ENCODE measurements at places on chromosomes 1 and 21.

DNA sequence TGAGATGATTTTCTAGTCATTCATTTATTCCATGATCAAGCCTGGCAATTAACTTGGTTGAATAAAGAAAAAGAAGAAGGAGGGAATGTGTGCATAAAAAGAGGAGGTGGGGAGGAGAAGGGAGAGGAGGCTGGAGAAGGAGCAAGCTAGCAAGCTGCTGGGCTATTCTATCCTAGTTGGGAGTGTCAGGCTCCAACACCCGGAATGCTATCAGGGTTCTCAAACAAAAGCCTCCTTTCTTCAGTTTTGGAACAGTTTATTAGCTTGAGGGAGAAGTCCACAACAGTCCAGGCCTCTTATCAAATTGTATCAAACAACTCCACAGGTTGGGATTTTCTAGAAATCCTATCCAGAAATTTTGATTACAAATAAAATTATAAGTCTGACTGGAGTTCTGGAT, 80.0 kb downstream of the BCAR3 start:
- DNase-seq, result no peak

- DNase-seq, result no peak
These were observed 13.8 kb downstream of the SLC35E2B start for GRCh38 chr1:1678581-1679380.

- DNase-seq, result no peak
These were observed 407.3 kb downstream of the MATN1 start for GRCh38 chr1:30316056-30316455.

DNA sequence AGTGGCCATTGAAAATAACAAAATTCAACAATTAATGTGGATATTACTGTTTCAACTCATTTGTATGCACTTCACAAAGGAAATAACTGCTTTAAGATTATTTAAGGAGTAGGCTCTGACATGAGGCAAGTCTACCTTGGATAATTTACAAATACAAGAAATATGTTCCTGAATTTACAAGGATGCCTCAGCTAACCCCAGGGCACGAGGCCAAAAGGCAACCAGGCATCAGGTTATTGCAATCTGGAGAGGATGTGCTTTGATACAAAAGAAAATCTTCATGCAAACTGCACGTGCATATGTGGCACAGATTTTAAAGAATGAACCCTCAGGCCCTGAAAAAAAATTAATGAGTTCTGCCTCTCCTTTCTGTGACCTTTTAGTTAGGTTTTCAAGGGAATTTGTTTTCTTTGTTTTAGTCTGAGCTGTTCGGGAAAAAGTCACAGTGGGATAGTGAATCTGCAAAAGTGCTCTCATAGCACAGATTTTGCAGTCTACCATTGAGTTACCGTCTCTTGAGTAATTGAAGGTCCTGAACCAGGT, 1304.2 kb upstream of the ADGRL4 start:
- no peak for DNase-seq

GRCh38 chr1:245469734-245470133, 314.9 kb downstream of the KIF26B start:
- DNase-seq, result no peak

DNA sequence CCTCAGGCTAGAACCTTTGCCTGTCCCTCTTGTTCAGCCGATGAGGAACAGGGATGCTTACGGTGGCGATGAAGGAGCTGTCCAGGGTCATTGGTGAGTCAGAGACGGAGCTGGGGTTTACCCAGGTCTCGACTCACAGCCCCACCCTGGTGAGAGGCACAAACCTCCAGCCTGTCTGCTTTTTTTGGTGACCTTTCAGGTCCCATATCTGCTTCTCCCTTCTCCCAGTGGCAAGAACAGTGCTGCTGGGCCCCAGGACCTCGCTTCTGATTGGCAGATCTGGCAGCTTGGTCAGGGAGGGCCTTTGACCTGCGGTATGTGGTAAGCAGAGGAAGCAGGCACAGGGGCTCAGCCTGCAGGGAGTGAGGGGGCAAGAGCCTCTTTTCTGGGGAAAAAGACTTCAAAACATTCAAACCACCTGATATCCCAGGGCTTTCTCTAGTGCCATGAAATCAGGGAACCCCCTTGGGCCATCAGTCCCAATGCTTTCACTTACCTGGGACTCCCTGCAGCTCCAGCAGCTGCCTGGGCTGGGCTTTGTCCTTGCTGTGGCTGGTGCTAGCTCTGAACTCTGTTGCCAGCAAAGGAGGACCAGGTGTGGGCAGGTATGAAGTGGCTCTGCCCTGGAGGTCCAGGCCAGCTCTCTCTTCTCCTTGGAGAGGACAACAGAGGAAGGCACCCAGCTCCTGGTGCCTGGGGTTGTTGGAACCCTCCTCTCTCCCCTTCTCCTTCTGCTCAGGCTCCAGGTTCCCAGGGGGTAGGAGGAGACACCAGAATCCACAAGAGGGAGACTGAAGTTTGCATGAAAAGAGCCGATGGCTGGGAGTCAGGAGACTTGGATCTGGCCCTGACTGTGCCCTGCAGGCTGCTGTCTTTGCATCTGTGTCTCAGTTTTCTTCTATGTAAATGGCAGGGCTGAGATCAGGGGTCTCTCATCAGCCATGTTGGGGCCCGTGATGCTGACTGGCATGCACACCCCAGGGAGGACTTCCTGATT, 41.4 kb downstream of the TRIM62 start:
- no peak for DNase-seq

DNA sequence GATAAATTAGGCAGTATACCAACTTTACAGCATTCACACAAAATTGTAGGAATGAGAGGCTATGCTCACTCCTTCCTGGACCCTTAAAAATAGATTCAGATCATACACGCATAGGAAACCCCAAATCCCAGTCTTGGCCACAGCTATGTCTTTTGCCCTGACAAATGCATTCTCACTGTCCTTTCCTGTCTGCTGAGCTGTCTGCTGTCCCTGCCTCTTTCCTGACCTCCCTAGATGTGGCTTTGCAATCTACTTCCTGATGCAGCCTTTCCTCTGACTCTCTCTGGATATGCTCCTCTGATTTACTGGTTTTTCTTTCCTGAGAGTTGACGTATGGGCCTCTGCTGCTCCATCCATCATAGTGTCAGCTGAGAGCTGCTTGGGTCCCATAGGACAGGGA, 59.8 kb upstream of the SLC35F3 start:
- DNase-seq, result no peak

- DNase-seq, result no peak
These were observed 7.6 kb downstream of the NSL1 start for GRCh38 chr1:212783976-212784375.

DNA sequence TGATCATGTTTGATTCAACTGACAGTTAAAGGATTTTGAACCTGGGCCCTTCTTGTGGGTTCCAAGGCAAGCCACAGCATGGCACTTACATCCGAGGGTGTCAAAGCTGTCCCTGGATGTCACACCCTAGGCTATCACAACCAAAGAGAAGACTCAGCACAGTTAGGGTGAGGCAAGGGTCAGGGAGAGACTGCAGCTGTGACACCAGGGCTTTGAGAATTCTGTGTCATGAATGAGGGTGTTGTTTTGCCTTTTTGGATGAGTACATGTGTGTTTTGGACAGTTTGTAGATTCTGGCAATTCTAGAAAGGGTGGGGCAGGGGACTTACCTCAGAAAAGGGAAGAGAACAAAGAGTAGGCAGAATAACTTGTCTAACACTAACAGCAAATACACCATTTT, 37.8 kb upstream of the ZNF326 start:
- no peak for DNase-seq

- DNase-seq, result no peak
These were observed 251.1 kb downstream of the CAMTA1 start for GRCh38 chr1:7036386-7036785.

Measured in KBM-7 (cell line).